ENCODE measurements at places on chromosomes 3 and 15.
A peak's percentile ranks its signal among the peaks of the same experiment; 100 is the strongest.

DNA sequence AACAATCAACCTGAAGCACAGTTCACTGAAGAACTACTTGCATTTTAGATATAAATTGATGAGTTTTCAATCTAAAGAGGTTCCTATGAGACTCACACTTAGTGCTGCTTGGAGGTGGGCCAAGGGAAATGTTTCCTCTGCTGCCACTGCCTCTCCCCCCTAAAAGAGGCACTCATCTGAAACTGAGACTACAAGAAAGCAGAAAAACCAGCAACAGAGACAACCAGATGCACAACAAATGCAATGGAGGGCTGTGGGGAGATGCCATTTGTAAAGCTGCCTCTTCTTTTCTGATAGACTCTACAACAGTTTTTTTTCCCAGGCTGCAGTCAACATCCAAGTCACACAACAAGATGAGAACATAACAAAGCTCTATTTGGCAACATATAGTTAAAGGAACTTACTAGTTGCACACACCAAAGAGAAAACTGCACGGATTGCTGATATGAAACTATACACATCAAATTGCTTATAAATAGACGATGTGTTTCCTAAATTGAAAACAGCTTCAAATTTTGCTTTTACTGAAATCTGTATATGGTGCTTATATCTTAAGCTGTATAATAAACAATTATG lies 11.0 kb downstream of the TSPAN3 start:
- DNase-seq = no peak

DNA sequence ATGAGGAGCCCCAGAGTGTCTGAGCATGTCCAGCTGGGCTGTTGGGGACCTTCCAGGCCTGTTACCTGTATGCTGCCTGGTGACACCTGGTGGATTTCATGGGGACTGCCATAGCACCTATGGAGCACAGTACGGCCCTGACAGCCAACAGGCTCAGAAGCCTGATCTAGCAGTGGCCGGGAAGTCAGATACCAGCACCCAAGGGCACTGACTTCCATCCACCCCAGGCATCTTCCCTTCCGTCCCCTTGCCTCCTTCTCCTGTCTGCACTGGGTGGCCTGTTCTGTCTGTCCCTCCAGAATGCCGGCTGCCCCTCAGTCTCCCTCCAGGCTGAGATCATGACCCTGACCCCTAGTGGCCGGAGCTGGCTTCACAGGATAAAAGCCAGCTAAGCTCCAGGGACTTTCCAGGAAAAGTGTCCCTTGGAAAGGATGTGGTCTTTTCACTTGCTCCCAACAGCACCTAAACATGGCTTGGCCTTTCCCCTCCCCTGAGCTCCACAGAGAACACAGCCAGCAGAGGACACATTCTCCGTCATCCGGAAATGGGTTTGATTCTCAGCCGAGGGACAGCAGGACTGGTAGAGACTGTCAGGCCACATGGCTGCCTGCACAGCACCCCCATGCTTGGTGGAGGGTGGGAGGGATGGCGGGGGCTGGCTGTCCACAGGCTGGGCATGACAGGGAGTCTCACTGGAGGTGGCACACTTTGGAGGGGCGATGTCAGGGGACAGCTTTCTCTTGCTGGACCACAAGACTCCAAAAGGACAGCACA lies 9.5 kb downstream of the RPS17 start:
- peak; percentile 51 for DNase-seq

GRCh38 chr3:41224120-41224806 lies 25.0 kb downstream of the CTNNB1 start:
- DNase-seq = no peak

GRCh38 chr3:58029842-58030584 lies 21.8 kb downstream of the FLNB start:
- DNase-seq = no peak

GRCh38 chr3:113185194-113185835 lies 26.0 kb upstream of the BOC start:
- DNase-seq = no peak

- no peak for DNase-seq
Observed at GRCh38 chr3:81674690-81675089, 86.8 kb downstream of the GBE1 start.

DNA sequence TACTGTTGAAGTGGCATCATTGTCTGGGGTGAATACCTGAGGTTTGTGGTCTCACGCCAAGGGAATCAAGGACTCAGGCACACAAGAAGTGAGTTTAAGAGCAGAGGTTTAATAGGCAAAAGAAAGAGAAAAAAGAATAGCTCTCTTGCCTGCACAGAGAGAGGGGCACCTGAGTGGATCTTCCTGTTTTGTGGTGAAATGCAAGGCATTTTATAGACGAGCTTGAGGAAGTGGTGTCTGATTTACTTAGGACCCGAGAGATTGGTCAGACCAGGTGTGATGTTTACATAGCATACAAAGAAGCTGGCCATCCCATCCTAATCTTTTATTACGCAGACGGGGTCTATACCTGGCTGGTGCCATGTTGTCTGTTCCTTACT lies 13.2 kb downstream of the CCR5 start:
- no peak for DNase-seq

GRCh38 chr15:35775471-35775870 lies 229.5 kb upstream of the DPH6 start:
- DNase-seq = no peak

DNA sequence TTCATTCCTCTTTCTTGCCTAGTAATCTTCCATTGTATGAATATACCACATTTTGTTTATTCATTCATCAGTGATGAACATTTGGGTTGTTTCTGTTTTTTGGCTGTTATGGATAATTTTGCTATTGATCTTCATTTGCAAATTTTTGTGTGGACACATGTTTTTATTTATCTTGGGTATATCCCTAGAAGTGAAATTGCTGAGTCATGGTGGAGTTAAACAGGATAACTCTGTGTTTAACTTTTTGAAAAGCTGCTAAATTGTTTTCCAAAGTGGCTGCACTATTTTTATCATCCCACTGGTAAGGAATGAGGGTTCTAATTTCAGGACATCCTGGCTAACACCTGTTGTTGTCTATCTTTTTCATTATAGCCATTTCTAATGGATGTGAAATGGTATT lies 74.6 kb upstream of the ARL6 start:
- DNase-seq = no peak

GRCh38 chr3:139561959-139562676 lies 22.6 kb upstream of the RBP1 start:
- DNase-seq = no peak

- DNase-seq = no peak
Observed at GRCh38 chr3:161474741-161475140, 21.9 kb upstream of the OTOL1 start.

- DNase-seq = no peak
Observed at GRCh38 chr3:156985711-156986110, 159.6 kb downstream of the LEKR1 start.

GRCh38 chr3:193407112-193407511 lies 28.6 kb upstream of the ATP13A5 start:
- no peak for DNase-seq

DNA sequence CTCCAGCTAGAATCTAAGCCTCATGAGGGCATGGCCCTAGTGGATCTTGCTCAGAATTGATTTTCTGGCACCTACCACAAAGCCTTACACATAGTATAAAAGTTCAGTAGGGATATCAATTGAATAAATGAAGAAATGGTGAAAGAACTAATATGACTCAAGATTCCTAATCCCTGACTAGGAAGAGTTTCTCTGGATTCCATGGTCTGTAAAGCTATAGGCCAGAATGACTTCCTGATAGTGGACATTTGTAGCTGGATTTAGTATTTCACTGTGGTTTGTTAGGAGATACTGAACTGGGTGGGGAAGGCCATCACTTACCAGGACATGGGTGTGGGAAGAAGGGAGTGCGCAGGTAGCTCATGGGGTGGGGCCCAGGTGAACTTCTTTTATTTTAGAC lies 168.9 kb downstream of the RAP2B start:
- DNase-seq = no peak

DNA sequence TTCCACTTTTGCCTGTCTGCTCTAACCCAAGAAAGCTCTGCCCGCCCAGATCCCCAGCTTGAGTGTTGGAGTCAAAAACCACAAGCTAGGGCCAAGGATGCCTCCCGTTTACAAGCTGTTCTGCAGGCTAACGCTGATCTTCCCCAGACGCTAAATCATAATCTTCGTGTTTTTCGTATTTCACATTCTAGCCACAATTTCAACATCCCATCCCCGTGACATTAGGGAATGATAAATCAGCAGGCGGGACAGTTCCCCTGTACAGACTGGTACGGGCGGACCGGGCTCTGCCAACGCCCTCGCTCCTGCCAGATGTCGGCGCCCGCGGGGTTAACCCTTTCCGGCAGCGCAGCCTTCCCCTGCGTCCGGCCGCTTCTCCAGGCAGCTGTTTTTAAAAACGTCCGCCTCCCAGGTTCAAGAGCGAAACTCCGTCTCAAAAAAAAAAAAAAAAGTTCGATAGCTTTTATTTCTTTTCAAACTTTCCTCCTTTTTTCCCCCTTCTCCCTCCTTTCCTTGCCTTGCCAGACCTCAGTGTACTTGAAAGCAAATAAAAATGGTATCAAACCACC lies 81.0 kb upstream of the BNC1 start:
- DNase-seq = no peak

GRCh38 chr3:152213203-152213602 lies 55.5 kb upstream of the MBNL1 start:
- no peak for DNase-seq

DNA sequence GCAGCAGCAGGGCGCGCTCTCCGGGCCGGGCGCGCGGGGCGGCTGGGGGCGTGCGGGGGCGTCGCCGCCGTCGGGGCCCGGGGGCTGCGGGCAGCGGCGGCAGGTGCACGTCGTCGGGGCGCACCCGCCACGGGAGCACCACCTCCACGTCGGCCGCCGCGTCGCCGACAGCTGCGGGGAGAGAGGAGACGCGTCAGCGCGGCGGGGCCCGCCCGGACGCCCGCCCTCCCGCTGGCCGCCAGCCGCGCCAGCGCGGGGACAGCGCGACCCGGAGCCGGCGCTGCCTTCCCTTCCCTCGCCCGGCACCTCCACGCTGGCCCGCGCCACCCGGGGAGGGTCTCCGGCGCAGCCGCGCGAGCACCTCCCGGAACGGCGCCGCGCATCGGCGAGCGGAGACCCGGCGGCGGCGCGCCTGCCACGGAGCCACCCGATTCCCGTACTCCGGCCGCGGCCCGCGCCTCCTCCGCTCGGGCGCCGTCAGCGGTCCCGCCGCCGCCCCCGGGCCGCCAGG lies 481 bp downstream of the ADAMTS17 start:
- no peak for DNase-seq

DNA sequence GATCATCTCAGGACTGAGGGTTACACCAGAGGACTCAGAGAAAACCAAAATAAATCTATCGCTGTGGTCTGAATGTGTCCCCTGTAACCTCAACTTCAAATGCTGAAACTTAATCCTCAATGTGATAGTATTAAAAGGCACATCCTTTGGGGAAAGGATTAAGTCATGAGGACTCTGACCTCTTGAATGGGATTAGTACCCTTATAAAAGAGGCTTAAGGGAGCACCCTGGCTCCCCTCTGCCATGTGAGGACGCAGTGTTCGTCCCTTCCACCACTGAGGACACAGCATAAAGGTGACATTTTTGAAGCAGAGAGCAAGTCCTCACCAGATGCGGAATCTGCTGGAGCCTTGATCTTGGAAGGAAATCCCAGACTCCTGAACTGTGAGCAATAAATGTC lies 39.5 kb downstream of the SRPRB start:
- DNase-seq = no peak

- DNase-seq = no peak
Observed at GRCh38 chr3:27720899-27721716, 1.0 kb downstream of the EOMES start.

- no peak for DNase-seq
Observed at GRCh38 chr3:152021951-152022461, 148.6 kb downstream of the SUCNR1 start.

DNA sequence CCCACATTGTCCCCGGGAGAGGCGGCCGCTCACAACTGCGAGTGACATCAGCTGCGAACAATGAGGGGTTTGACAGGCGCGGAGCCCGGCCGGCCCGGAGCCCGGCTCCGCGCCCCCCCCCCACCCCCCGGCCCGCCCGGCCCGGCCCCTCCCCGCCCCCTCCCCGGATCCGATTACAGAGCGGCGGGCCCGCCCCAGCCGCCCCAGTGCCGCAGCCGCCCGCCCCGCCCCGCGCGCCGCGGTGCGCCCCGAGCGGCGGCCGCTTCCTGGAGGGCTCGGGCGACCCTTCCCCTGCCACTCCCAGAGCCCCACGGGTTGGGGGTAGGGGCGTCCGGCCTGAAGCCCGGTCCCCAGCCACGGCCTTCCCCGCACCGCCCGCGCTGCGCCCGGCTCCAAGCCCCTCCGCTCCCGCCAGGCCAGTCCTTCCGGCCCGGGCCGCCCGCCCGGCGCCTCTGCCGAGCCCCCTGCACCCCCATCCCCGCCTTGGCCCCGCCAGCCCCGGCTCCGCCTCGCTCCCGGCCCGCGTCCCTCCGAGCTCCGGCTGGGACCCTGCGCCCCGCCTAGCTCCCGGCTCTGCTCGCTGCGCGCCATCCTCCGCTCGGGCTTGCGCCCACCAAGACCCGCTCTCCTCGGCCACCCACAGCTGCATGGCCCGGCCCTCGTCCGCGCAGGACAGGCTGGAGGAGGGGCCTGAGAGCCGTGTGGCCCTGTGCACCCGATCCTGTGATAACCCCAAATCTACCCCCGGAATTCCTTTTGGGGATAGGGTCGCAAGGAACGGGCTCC lies at the start of gene PCBP4:
PCBP4 (minus strand) TSS at position 71 of the 786 bp plus-strand sequence. CDS start 6,214 bp downstream, outside the sequence.
- peak; percentile 53 for DNase-seq

- no peak for DNase-seq
Observed at GRCh38 chr3:19267040-19267439, 118.7 kb downstream of the KCNH8 start.

DNA sequence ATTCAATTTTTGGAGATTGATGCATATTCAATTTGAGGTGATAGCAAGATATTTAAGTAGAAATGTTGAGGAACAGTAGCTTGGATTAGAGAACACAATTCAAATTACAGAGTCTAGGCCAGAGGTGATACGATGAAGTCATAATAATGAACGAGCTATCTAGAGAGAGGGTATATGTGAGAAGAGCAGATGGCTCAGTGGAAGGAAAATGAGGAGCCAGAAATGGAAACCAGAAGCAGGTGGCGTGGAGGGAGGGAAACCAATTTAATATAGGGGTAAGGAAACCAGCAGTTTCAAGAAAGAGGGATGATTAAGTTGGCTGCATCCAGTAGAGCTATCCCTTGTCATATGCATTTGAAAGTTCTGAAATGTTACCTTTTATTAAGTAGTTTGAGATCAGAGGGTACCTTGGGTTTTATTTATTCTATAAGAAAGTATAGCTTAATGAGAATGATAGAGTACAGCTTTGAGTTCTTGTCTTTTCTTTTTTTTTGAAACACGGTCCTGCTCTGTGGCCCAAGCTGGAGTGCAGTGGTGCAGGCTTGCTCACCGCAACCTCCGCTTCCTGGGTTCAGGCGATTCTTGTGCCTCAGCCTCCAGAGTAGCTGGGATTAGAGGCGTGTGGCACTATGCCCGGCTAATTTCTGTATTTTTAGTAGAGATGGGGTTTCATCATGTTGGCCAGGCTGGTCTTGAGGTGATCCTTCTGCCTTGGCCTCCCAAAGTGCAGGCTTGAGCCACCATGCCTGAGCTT lies 22.1 kb downstream of the NCK1 start:
- no peak for DNase-seq

GRCh38 chr3:31253782-31254181 lies 278.9 kb upstream of the STT3B start:
- DNase-seq = no peak
